ENCODE measurements at places on chromosomes 5 and 9.

DNA sequence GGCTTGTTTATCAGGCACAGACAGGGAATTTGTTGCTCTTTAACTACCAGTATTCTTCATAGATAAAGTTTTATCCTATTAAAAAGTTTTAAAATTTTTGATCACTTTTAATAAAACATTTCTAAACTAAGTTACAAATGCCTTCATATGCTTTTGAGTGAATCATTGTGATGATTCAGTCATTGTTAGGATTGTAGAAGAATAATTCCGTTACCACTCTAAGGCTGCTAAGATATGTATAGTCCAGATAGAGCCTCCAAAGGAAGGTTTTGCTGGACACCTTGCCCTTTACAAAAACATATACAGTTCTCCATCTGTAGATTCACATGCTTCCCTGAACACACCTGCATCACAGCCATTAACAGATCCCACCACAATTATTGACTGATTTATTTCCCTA lies 233.7 kb downstream of the SPOCK1 start:
- DNase-seq, result no peak

- DNase-seq, result no peak
Observed at GRCh38 chr5:168285696-168286095, 5.7 kb upstream of the WWC1 start.

- DNase-seq, result no peak
Observed at GRCh38 chr9:90308691-90309090, 333.9 kb downstream of the DIRAS2 start.

- no peak for DNase-seq
Observed at GRCh38 chr5:173968154-173968797, 20.7 kb upstream of the C5orf47 start.

- DNase-seq, result no peak
Observed at GRCh38 chr5:68544648-68545552, 329.3 kb downstream of the PIK3R1 start.

DNA sequence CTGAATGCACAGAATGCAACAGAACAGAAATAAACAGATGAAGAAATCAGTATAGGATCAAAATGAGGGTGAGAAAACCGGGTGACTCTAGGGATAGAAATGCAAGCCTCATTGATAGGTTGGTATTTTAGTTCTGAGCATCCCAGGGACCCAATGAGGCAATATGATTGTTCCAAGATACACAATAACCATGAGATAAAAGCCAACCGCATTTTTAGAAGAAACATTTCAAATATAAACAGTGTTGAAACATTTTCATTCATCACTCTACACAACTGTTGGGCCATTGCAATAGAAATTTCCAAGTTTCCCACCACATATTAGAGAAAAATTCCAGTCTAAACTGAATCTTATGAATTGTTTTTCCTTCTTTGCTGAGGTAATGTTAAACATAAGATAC lies 452.3 kb upstream of the PTGER4 start:
- DNase-seq, result no peak

- DNase-seq, result no peak
Observed at GRCh38 chr9:16002816-16003215, 450.0 kb downstream of the CCDC171 start.

- no peak for DNase-seq
Observed at GRCh38 chr9:38047301-38048251, 21.5 kb downstream of the SHB start.

DNA sequence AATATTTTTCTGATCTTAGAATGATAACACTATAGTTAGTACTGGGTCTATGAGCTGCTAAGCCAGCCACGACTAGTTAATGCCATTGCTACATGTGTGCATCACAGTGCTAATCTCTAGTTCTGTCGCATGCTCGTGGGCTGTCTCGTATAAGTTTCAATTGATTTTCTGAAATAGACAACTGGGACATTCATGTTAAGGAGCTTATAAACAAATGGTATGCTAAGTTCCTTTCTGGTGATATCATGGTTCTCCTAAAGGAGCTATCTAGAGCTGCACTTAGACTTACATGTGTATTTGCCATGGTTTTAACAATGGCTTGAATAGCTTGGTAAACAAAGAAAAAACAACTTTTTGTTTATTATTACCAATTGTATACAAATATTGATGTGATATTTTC lies 46.2 kb downstream of the F2RL2 start:
- DNase-seq, result no peak

- DNase-seq, result no peak
Observed at GRCh38 chr5:9667906-9668305, 37.8 kb upstream of the TAS2R1 start.

- DNase-seq, result no peak
Observed at GRCh38 chr9:131628459-131629225, 83.3 kb downstream of the PRRT1B start.

DNA sequence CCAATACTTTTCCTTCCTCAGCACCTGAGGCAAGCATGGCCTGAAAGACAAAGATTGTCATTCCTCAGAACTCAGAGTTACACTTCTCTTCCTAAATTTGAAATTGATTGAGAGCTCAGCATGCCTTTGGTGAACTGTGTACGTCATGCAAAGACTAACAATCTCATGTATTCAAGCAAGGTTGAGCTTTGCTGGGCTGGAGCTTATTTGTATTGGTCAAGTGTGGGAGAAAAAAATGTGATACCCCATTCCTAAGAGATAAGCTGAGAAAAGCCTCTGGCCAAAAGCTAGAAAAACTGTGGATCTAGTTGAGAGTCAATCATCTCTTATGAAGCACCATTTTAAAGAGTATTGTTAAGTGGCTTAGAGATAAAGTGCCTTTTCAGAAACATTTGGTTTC lies 392.2 kb downstream of the RASEF start:
- DNase-seq, result no peak

- no peak for DNase-seq
Observed at GRCh38 chr9:17580119-17580518, 1.3 kb downstream of the SH3GL2 start.

DNA sequence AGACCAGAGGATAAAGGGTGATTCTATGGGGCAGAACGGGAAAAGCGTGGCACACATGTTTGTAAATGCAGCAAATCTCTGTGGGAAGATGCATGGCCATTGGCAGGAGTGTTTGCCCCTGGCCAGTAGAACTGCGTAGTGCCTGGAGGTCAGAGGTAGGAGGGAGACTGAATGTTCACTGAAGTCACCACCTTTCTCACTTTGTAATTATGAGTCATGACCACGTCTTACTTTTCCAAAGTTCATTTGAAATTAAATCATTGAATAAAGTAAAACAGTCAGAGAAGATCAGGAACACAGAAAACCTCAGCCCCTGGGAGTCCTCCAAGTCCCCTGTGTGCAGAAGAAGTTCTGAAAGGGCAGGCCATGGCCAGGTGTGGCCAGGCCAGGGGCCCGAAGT lies 4.6 kb downstream of the PTGES start:
- no peak for DNase-seq

- no peak for DNase-seq
Observed at GRCh38 chr9:134536101-134536900, 105.3 kb upstream of the COL5A1 start.
